ENCODE measurements at places on chromosomes 5 and 9.

DNA sequence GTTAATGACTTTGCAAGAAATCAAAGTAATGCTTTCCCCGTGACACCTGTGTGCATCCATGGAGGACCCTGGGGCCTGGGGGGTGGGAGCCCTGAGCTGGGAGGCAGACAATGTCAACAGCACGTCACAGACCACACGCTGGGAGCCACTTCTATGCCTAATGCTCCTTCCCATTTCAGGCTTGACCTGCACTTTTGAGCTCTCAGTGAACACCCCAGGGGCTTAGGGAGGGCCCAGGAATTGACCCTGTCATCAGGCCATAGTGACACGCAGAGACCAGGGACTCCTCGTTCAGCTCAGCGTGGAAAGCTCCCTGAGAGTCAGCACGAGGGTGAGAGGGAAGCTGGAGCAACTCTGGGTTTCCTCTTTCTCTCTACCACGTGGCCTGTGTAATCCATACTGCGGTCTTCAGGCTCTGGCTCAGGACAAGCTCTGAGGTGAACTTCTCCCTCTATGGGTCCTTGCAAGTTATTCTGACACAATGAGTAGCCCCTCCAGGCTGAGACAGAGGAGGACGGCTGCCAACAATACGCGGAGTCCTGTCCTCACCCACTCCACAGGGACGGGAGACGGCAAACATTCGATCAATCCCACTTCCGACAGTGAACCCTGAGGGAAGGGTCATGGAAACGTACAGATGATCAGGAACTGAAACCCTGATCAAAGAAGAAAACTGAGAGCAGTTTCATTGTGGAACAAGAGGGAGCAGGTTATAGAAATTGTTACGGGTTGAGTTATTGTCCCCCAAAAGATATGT lies 130.8 kb upstream of the IRX4 start:
- no peaks in the 10 kb centered on the region for H3K4me1 ChIP-seq
- H3K27ac ChIP-seq = no peak overlapping the region
- DNase-seq = no peak
- no peaks in the 10 kb centered on the region for H3K27me3 ChIP-seq
- no peaks in the 10 kb centered on the region for H3K36me3 ChIP-seq

DNA sequence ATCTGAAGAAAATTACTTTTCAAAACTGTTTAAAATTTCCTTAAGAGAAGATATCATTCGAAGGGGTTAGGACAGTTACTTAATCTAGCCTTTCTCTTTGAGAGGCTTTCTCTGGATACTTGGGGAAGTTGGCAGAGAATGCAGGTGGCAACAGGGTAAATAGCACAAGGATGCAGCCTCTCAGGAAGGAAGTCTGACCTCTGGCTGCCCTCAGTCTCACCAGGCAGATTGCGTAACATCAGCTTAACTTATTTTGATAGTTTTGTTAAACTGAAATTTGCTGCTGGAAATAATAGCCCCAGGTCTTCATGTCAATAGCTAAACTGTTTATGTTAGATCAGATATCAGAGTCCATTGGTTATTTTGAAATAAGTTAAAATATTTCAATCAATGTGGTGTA lies 20.4 kb downstream of the CCDC192 start:
- peaks cover 2% of the 10 kb centered on the region for H3K36me3 ChIP-seq
- H3K4me3 ChIP-seq = no peak overlapping the region

DNA sequence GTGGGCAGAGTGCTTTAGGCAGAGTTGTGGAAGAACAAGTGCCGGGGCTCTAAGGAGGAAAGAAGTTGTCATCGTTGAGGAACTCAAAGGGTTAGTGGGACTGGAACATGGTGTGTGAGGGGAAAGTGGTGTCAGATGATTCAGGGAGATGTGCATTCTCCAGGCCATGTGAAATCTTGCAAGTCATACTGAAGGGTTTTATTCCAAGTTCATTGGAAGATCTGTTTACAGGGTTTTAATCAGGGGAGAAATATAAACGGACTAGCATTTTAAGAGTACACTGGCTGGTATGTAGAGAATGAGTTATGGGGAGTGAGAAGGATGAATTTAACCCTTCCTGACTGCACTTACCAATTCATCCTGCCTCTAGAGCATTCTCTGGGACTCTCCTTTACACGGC lies 49.3 kb downstream of the NR2F1 start:
- no peak overlapping the region for H3K27ac ChIP-seq
- H3K27me3 ChIP-seq = no peaks in the 10 kb centered on the region
- no peak for DNase-seq

- DNase-seq = no peak
- H3K27me3 ChIP-seq = peaks cover 11% of the 10 kb centered on the region
- H3K27ac ChIP-seq = no peak overlapping the region
- H3K4me3 ChIP-seq = no peak overlapping the region
Observed at GRCh38 chr9:135370411-135371375, 108.9 kb upstream of the PPP1R26 start.

- H3K4me1 ChIP-seq = no peaks in the 10 kb centered on the region
- H3K27me3 ChIP-seq = no peaks in the 10 kb centered on the region
- H3K4me3 ChIP-seq = no peak overlapping the region
- H3K27ac ChIP-seq = no peak overlapping the region
- no peak for DNase-seq
Observed at GRCh38 chr9:15531380-15531779, 20.6 kb upstream of the PSIP1 start.

DNA sequence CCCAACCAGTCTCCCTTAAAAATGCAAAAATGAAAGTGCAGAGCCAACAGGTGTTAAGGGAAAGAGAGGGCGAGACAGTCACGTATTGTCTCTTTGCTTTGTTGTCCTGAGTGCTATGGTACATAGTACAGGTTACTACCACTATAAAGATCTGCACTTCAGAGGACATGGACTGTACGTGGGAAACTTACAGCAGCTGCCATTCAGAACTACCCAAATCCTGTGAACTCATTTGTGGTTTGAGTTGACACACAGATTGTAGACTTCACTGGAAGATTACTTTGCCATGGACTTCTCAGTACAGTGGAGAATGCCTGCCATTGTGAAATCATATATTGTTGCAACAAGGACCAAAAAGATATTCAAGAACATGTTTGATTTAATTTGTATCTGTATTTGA lies 34.8 kb downstream of the FBXO38 start:
- peaks cover 72% of the 10 kb centered on the region for H3K36me3 ChIP-seq
- no peak overlapping the region for H3K4me3 ChIP-seq
- H3K27ac ChIP-seq = no peak overlapping the region
- no peak for DNase-seq
- H3K4me1 ChIP-seq = peaks cover 3% of the 10 kb centered on the region

DNA sequence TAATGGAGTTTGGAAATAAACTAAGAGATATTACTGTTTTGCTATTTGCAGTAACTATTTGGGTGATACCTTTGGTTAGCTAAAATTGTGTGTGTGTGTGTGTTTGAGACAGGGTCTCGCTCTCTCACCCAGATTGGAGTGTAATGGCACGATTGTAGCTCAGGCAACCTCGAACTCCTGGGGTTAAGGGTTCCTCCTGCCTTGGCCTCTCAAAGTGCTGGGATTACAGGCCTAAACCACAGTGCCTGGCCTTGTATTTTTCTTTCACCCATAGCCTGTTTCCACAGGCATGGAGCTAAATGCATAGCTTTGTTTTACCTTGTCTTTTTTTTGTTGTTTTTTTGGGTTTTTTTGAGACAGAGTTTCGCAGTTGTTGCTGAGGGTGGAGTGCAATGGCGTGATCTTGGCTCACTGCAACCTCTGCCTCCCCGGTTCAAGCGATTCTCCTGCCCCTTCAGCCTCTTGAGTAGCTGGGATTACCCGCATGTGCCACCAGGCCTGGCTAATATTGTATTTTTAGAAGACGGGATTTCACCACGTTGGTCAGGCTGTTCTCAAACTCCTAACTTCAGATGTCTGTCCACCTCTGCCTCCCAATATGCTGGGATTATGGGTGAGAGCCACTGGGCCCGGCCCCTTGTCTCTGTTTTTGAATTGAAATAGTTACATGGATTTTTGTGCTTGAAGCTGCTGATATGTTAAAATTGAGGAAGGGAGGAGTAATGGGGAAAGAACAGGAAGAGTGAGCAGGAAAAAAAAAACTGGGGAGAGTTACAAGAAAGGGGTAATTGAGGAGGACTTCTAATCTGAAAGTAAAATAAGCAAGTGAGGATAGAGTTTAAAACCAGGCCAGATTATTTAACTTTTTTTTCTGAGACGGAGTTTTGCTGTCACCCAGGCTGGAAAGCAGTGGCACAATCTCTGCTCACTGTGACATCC lies 5.7 kb downstream of the GPBP1 start:
- no peaks in the 10 kb centered on the region for H3K27me3 ChIP-seq
- peak overlapping the region; percentile 98 for H3K4me3 ChIP-seq
- no peaks in the 10 kb centered on the region for H3K36me3 ChIP-seq
- peak overlapping the region; percentile 100 for H3K27ac ChIP-seq

- H3K27me3 ChIP-seq = no peaks in the 10 kb centered on the region
- H3K4me3 ChIP-seq = no peak overlapping the region
- peaks cover 4% of the 10 kb centered on the region for H3K4me1 ChIP-seq
- H3K36me3 ChIP-seq = no peaks in the 10 kb centered on the region
- no peak overlapping the region for H3K27ac ChIP-seq
- no peak for DNase-seq
Observed at GRCh38 chr5:72138943-72139521, 31.8 kb downstream of the MAP1B start.

- H3K27me3 ChIP-seq = no peaks in the 10 kb centered on the region
- no peak overlapping the region for H3K4me3 ChIP-seq
- H3K4me1 ChIP-seq = no peaks in the 10 kb centered on the region
- H3K27ac ChIP-seq = no peak overlapping the region
- no peak for DNase-seq
Observed at GRCh38 chr5:45281081-45281480, 415.1 kb downstream of the HCN1 start.

- H3K4me3 ChIP-seq = no peak overlapping the region
- DNase-seq = no peak
- no peak overlapping the region for H3K27ac ChIP-seq
- no peaks in the 10 kb centered on the region for H3K36me3 ChIP-seq
Observed at GRCh38 chr5:21931116-21931515, 922.0 kb downstream of the CDH12 start.

- H3K27ac ChIP-seq = no peak overlapping the region
- no peak overlapping the region for H3K4me3 ChIP-seq
- DNase-seq = no peak
- peaks cover 18% of the 10 kb centered on the region for H3K4me1 ChIP-seq
Observed at GRCh38 chr5:43315263-43315662, 2.1 kb upstream of the HMGCS1 start.
